ENCODE measurements at places on chromosomes 1 and 21.

GRCh38 chr1:222138095-222138494 lies 396.2 kb upstream of the DUSP10 start:
- no peak for DNase-seq

- DNase-seq: no peak
Measured at GRCh38 chr1:11013160-11013531, 692 bp downstream of the TARDBP start.

- no peak for DNase-seq
Measured at GRCh38 chr1:227733309-227733705, 1.8 kb downstream of the JMJD4 start.

DNA sequence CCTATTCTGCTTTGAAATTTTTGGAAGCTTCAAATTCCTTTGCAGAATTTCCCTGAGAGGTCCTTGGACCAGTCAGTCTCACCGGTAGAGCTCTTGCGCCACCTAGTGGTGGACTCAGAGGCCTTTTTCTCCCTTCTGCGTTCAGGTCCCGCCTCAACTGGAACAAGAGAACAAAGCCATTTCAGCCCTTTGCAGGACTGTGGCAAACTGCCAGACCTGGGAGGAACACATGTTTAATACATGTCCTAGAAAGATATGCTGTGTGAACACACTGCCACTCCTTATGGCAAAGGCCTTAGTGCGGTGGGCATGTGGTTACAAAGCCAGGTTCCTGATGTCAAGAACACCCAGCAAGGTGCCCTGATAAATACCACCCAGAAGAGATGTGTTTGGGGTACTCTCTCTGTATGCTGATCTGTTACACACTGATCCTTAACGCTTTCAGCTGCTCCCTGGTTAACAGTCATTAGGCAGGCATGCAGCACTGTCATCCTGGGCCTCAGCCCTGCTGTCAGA lies 82.2 kb upstream of the SSX2IP start:
- peak; percentile 63 for DNase-seq

DNA sequence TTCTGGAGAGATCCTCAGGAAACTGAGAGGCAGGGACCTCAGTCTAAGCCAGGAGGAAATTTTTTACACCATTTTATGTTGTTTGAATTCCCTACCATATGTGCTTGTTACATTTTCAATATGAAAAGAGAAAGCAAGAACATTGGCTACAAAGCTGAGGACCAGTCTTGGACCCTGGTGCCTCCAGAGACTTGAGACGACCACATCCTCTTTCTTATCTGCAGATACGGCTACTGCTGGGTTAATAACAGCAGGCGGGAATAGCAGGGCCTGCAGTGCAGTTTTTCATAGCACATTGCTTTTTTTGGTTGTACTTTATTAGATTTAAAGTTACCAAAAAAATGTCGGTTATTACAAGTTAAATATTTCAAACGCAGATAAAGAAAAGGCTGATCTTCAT lies 3.9 kb downstream of the KDM4A start:
- no peak for DNase-seq

GRCh38 chr1:192270398-192270797 lies 46.4 kb upstream of the RGS21 start:
- no peak for DNase-seq

DNA sequence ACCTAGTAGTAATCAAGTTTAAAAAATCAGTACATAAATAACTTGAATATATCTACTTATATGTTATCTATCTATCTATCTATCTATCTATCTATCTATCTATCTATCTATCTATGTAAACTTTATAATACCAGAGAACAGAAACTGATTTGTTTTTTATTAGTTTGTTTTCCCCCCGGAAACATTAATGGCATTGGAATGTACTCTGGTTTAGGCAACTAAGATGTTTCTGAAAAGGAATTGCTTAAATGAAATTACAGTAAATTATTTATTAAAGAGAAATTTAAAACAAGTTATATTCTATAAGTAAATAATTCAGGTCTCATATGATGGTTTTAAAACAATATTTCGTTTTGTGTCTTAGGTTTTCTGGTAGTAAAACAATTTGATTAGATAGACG lies 681.0 kb upstream of the ADAMTS5 start:
- DNase-seq: no peak

DNA sequence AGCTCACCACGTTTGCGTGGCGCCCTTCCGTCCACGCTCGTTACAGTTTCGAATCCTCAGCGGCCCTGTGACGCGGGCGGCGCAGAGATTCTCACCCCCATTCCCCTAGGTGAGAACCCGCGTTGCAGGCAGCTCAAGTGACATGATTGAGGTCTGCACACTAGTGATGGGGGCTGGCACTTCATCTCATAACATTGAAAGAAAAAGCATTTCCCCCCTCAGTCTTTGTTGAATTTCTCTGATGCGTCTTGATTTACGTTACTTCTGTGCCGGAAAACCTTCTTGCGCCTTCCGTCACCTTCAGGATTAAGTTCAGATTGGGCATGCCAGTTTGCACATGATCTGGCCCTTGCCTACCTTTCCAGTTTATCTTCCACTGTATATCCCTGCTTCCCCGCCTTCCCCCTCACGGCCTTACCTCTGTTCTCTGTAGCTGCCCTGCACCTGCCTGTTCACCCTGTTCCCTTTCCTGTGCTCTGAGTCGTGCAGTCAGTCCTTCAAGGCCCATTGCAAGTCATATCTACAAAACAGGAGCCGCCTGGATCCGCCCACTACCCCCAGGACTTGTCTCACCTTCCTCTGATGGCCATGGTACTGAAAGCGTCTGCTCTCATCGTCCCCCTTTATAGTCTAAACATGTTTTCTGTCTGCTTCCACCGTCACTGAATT lies 1.1 kb downstream of the CTPS1 start:
- no peak for DNase-seq

Measured in SHP77 (cell line).